NCI-H2107 (cell line): ENCODE measurements at places on chromosomes 2 and 18.

DNA sequence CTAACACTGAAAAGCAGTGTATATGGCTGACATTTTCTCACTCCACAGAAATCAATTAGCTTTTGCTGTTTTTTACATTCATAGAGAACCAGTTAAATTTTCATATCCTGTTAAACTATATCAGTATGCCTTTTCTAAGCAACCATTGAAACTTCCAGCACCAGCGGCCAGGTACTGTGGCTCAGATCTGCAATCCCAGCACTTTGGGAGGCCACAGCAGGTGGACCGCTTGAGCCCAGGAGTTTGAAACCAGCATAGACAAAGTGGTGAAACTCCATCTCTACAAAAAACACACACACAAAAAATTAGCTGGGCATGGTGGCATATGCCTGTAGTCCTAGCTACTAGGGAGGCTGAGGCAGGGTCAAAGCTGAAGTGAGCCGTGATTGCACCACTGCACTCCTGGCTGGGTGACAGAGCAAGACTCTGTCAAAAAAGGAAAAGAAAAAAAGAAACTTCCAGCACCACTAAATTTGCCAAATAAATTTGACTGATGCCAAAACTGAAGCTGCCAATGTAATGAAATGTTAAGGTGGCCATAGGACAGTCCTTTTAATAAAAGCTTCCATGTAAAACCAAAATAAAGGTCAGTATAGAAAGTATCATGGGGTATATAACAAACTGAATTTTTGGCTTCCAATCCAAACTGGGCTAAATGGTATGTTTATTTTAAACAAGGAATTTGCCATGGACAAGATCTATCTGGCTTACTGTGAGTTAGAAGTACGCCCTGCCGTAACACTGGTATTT, 3.5 kb downstream of the SFT2D3 start:
- no peak for DNase-seq

DNA sequence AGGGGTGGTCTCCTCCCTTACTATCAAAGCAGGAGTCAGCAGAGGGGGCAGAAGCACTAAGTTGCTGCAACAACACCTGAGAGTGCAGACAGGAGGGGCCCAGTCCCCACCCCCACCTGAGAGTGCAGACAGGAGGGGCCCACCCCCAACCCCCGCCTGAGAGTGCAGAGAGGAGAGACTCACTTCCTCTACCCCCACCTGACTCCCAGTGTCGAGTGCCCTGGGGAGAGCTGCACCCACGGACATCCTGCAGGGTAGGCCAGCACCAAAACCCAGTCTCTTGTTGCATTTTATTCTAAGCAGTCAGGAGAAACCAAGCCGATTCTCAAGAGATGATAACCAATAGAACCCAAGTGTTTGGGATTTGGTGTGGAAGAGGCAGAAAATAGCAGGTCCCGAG, 78.4 kb downstream of the NAPG start:
- DNase-seq, result no peak

DNA sequence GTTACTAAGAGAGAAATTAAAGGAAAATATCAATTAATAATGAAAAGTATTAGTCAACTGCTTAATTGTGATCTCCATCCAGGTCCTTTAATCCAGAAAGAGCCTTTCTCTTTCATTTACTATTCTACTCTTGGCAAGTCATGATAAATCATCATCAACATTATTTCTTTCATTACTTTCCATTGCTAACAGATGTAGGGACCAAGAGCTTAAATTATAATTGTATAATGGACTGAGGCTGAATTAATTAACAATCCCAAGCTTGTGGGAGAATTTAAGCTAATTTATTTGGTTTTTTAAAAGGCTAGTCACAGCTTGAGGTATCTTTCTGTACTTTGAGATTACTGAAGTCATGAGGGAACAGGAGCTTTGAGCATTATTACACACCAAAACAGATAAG, 223.9 kb downstream of the ERBB4 start:
- no peak for DNase-seq

GRCh38 chr2:10208736-10209135, 86.2 kb downstream of the RRM2 start:
- no peak for DNase-seq

- no peak for DNase-seq
These were observed 443.0 kb upstream of the RGPD4 start for GRCh38 chr2:107383691-107384090.

GRCh38 chr2:100856732-100857131, 36.8 kb downstream of the NPAS2 start:
- DNase-seq, result no peak

DNA sequence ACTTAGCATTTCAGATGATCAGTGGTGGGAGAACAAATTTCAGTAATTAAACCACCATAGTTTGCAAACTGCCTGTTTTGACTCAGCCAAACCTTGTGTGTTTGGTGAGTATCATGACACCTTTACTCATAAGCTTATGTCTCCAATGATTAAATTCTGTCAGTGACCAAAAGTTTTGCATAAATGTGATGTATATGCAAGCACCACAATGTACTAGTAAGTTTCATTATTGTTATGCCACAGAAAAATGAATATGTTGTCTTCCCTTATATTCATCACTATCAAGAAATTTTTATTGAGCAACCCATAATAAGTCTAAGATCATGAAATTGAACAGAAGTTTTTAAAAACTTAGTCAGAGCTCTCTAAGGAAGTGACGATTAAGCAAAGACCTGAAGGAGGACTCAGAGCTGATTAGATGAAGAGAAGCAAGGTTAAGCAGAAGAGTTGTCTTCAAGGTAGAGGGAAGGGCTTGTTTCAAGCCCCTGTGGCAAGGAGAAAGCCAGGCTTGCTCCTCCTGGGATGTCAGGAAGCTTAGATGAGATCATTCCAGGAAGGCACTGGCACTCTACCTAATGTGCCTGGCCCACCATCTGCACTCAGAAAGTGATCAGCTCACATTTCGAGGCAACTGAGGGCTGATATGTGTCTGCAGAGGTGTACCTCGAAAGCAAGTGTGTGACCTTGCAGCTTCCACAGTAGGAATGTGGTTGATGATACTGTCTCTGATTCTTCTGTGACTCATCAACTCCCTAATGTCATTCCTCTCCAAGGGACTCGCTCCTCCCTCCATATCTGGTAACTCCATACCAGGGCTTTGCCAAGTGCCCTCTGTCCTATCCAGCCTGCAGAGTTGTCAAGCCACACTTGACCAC, 54.7 kb downstream of the KCTD18 start:
- DNase-seq, result no peak

DNA sequence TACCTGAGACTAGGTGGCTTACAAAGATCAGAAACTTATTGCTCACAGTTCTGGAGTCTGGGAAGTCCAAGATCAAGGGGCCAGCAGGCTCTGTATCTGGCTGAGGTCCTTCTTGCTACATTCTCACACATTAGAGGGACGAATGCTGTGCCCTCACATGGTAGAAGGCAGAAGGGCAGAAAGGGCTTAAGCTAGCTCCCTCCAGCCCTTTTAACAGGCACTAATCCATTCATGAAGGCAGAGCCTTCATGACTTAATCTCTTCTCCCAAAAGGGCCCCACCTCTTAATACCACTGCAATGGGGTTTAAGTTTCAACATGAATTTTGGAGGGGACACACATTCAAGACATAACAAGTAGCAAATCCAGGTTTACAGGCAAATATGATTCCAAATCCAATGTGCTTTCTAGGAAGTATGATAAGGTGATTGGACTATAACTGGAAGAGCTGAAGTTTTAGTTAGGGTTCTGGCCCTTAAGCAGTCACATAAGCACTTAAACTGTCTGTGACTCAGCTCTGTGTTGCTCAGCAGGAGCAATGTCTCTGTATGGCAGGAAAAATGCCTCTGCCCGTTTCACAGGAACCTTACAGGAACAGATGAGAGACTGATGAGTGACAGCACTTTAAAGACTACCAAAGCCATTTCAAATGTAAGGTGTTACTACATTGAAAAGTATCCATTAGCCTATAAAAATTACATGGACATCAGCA, 119.6 kb upstream of the PTPRM start:
- no peak for DNase-seq

DNA sequence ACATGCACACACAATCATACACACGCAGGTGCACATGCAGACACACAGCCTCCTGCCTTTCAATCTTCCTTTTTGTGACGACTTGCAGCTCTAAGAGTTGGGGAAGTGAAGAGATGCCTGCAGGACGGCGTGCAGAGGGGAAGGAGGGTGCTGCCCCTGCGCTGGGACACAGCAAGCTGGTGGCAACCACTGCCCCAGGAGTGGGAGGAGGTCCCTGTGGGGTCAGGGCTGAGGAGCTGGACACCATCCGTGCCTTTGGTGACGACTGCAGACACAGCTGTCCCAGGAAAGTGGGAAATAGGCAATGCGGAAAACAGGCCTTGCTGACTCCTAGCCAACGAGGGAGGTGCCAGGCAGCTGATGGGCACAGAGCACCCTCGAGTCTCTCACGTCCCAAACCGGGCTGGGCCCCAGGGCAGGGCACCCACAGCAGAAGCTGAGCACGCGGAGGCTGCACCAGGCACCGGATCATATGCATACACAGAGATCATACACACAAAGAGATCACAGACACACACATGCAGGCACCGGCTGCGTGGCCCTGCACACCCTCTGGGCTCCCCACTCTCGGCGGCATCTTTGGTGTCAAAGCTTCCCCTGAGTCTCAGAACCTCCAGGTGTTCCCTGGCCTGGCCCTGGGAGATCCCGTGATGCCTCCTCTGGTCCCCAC, 146.1 kb downstream of the PXDN start:
- DNase-seq, result no peak

DNA sequence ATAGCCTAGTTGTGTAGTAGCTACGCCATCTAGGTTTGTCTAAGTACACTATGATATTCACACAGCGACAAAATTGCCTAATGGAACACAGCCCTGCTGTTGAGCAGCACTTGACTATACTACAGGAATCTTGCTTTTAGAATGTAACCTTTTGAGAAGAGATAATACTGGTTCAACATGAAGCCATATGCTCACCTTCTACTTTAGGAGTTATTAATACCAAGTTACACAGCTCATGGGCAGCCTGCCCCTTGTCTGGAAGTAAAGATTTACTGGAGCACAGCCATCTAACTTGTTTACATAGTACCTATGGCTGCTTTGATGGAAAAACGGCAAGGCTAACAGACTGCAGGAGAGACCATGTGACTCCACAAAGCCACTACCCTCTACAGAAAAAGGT, 174.8 kb downstream of the DYM start:
- no peak for DNase-seq

- DNase-seq, result no peak
These were observed 6.6 kb upstream of the OXER1 start for GRCh38 chr2:42770288-42771131.

DNA sequence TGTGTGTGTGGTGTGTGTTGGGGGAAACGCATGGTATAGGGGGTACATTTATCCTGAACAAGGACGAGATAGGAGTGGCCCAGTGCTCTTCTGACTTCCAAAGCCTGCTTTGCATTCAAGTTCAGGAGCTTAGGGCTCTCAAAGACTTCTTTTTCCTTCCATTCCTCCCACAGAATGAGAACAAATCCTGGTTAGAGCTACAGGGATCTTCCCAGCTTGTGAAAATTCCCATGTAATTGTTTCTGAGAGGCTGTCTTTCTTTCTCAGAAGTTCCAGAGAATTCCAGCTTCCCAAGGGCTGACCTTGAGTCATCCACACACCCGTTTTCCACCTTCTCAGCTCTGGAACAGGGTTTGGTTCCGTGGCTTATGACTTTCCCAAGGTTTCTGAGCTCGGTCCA, 38.9 kb downstream of the FASTKD2 start:
- DNase-seq, result no peak

GRCh38 chr18:76875390-76876325, 53.3 kb downstream of the ZNF236 start:
- DNase-seq, result peak; percentile 74

DNA sequence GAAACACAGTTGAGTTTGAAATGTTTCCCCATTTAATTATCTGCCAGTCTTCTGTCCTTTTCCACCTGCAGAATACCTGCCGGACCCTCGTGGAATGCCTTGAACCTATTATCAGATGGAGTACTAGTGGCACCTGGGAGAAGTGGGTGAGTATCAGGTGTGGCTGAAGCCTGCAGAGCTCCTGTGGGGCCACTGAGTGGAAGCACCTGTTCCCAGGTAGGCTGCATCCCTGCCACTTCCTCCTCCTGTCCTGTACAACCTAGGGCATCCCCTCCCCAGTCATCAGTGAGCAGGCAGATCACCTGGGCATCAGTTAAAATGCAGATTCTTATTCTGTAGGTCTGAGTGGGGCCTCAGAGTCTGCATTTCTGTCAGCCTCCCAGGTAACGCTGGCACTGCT, 80.8 kb upstream of the BZW1 start:
- DNase-seq, result no peak

GRCh38 chr18:78659748-78660147, 319.9 kb upstream of the SALL3 start:
- no peak for DNase-seq

DNA sequence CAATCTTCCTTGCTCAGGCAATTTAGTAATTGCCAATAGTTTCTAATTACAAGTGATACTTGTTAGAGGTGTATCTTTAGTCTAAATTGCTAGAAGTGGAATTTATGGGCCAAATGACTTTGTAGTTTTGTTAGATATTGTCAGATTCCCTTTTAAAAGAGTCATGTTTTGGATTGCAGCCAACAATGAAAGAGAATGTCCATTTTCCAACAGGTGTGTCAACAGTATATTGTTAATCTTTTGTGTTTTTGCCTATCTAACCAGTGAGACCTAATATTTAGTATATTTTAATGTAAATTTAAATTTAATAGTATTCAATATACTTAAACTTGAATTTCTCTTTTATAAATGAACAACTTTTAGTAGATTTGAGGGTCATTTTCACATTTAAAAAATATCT, 259.4 kb upstream of the ETAA1 start:
- no peak for DNase-seq

DNA sequence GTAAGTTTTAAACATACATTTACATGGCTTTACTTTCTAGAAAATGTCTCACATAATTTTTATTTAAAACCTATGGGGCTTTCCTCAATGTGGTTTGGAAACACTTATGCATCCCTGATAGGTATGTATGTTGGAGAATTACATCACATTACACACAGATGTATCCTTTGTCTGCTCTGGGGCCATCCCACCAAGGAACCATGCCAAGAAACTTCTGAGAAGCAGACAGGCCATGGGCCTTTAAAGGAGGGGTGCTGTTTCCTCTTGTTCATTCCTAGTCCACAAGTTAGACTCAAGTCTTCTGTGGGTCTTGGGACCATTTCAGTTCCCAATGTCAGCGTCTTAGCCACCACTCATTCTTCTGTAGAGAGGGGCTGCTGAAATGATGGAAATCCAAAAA, 162.0 kb upstream of the SETBP1 start:
- DNase-seq, result no peak
